Stimulated activated CD4-positive, alpha-beta T cell treated with anti-CD3 and anti-CD28 coated beads, Interleukin-2, amount 100 ng/mL, for 24 hours (primary cell): ENCODE measurements at places on chromosomes 1 and 21.

GRCh38 chr1:168932539-168932938 lies 174.0 kb upstream of the ATP1B1 start:
- no peak for DNase-seq

- no peak for DNase-seq
These were observed 3.1 kb upstream of the JAK1 start for GRCh38 chr1:64969305-64970046.

DNA sequence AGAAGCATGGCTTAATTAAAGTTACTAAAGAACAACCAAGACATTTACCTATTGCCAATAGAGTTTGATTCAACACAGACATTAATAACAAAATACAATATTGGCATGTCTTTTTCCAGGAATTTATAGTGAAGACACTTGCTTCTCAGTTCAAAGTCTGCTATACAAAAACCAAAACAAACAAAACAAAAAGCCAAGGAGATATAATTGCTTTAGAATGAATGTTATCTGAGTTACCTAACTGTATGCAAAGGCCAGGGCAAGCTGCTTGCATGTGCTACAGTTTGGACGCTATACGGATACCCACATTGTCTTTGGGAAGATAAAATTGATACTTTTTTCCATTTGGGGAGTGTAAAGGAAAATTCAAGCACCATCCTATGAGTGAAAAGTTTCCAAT lies 13.6 kb downstream of the FMO5 start:
- DNase-seq, result no peak

DNA sequence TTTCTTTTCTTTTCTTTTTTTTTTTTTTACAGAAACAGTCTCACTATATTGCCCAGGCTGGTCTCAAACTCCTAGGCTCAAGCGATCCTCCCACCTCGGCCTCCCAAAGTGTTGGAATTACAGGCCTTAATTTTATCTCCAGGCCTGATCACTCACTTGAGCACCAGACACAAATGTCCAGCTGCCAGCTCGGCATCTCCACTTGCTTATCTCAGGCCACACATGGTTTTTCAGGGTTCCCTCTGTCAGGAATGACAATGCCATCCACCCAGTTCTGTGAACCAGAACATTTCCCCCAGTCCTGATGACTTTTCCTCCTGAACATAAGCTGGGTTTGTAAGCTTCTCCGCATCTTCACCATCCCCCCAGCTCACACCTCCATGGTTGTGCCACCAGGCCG lies 44.6 kb upstream of the ZNF281 start:
- no peak for DNase-seq

- DNase-seq, result no peak
These were observed 411.6 kb upstream of the NEGR1 start for GRCh38 chr1:72693899-72694298.

DNA sequence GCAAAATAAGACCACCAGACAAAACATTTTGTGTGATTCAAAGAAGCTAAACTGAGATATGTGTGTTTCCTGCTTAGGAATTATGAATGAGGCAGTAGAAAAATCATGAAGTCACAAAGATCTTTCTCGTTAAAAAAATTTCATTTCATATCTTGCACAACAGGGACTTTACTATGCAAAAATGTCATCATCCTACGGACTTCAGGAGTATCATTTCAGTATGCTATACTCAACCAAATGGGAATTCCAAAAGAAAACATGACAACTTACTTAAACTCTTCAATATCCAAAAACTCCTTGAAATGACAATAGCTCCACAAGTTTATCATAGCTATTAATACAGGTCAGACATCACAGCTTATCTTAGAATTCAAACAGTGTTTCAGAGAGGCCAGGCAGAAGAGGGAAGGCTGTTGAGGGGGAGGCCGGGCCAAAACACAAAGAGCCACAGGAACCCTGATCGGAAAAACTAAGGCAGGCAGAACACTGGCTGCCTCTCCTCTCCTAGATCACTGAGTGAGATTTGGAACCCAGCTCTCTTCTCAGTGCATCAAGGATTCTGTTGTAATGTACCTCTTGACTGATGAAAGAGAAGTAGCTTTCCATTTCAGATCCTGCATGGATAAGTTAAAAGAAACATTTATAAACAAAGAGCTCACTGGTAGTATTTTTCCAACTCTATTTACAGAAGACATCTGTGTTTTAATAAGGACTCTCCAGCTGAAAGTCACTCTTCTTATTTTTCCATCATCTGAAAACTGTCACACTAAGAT lies 66.9 kb downstream of the TESK2 start:
- no peak for DNase-seq

DNA sequence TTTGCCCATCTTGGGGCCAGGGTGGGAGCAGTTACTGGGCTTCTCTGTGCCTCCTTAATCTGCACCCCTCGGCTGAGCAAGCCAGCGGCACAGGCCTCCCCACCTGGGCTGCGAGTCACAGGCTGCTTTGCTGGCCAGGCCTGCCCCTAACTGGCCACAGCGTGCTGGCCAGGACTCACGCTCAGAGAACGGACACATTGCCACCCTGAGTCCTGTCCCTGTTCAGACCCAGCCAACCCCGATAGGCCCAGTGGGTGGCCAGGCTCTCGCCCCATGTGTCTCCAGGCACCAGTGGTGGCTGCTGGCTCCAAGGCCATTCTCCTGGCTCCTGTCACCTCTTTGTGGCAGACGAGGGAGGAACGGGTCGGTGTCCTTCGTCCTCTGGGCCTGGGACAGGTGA lies 61.3 kb downstream of the MORN1 start:
- DNase-seq, result no peak

DNA sequence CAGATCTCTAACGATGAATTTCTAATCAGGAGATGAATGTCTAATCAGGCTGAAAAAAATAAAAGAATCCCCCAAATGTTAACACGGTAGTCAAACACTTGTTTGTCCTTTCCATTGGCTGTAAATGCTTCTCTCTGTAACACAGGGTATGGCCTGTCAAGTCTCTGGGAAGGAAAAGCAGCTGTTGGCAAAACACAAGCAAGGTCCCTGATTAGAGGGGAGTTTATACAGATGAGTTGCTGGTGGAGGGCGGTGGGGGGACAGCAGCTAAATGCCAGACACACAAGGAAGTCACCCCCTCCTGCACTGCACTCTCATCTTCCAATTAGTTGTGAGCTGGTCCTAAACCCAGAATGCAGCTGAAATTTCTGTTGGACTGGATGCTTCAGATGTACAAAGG lies 51.0 kb downstream of the PGBD5 start:
- DNase-seq, result no peak

DNA sequence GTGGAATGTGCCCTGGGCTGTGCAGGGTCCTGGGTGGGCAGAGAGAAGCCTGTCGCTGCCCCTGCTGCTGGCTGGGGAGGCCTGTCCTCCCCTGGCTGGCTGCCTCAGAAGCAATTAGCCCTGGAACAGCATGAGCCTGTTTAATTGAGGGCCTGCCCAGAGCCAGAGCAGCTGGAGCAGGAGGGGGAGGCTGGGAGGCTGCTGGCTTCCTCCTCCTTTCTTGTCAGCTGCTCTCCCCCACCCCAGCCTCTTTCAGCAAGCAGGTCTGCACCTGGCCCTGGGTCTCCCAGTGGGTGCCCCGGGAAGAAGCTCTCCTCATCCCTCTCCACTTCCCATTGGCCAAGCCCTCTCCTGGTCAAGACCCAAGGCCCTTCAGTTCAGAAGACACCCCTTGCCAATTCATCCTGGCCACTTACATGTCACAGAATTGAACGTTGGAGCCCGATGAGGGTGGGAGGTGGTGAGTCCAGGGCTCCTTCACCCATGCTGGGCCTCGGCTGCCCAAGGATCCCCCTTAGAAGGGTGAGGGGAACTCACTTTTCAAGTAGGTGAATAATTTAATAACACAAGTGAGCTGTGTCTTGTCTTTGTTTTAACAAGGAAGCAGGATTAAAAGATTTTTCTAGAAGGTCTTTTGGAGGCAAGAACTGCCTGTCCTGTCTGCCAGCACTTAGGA lies 13.2 kb downstream of the AMPD2 start:
- no peak for DNase-seq

GRCh38 chr1:5836776-5837440 lies 155.3 kb downstream of the NPHP4 start:
- no peak for DNase-seq

DNA sequence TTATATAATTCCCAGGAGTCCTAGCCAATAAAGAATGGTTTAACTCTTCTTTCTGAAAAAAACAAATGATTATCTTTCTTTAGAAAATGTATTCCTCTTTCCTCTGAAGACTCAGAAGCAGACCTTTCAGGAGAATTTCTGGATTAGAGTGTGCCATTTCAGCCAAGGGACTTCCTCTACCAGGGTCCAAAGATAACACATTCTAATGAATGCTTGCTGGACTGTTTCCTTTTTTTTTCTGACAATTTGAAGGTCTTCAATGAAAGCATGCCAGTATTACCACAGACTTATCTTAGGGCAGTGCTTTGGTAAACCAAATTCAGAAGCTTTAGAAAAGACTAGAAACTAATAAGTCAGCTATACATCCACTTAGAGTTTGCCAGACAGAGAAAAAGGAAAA lies 80.5 kb downstream of the RERE start:
- DNase-seq, result no peak

DNA sequence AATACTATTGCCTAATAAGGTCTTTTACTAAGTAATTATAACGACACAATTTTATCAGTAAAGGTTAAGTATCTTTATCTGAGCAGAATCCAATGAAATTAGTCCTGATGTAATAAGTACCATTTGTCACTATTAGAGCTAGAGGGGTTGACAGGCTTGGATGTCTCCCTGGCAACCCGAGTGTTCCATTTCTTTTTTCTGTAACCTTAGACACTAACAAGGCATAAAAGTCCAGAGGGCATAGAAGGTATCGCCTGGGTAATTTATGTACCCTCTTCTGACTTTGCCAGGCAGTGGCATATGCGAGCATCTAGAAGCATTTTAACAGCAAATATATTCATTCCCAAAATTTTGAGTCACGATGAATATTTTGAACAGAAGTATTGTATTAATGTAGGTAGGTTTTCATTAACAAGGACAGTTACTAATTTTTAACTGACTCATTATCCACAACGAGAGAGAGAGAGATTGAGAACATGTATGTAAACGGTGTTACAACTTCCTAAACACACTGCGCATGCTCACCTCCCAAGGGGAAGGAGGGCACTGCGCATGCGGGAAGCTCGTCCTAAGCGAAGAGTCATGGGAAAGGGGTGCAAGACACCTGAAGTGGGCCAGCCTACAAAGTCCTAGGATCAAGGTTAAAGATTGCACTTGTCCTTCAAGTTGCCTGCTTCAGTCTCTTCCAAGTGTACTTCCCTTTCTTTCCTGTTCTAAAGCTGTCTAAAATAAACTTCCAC lies 423.9 kb downstream of the DSCAM start:
- DNase-seq, result no peak

DNA sequence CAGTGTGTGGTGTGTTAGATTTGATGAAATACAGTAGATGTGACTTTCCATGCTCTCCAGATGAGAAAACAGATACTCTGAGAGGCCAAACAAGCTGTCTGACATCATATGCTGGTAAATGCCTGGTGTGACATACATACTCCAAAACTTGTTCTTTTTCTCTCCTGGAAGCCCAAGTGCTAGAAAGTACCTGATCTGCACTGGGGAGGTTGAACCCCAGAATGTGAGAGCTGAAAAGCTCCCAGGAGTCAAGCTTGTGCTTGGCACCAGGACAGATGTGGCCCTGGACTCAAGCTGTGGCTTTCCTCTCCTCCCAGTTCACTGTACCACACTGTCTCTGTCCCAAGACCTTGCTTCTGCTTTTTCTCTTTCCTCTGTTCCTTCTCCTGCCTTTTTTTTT lies 389.0 kb upstream of the USP24 start:
- no peak for DNase-seq

- no peak for DNase-seq
These were observed 78.8 kb upstream of the LPGAT1 start for GRCh38 chr1:211909395-211909794.

- DNase-seq, result no peak
These were observed 70.9 kb downstream of the SDC3 start for GRCh38 chr1:30837653-30838052.

DNA sequence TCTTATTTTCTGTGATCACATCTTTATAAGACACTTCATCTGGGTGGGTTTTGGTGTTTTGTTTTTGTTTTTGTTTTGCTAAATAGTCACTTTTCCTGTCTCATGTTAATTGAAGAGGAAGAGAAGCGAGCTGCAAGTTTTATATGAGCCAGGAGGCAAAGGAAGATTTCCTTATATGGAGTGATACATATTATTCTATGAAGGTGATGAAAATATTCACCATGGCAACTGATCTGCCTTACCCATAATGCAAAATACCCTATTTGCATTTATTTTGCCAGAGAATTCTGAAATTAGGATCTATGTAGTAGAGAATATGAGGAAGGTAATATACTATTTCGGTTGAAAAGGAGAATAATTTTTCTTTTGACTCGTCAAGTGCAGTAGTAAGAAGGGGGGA lies 13.9 kb downstream of the CXADR start:
- no peak for DNase-seq

DNA sequence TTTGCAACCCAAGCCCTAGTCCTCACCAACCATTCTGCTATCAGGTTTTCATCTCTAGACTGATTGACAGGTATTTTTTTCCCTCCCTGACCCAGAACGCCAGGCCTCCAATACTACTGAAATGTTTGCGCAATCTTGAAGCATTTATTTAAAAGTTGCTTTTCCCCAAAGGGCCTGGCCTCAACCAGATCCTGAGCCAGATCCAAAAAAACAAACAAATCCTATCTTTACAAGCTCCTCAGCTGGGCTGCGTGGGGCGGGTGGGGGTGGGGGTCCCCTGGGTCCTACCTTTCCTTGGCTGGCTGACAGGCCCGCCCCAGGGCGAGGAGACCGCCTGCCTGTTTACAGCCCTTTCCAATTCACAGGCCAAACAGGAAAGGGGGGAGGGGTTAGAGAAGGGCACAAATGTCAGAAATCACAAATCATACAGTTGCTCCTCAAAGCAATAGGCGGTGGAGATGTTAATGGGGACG lies 98.8 kb downstream of the FOXD2 start:
- DNase-seq, result no peak

- no peak for DNase-seq
These were observed 106.6 kb upstream of the TMPRSS2 start for GRCh38 chr21:41614511-41614910.

DNA sequence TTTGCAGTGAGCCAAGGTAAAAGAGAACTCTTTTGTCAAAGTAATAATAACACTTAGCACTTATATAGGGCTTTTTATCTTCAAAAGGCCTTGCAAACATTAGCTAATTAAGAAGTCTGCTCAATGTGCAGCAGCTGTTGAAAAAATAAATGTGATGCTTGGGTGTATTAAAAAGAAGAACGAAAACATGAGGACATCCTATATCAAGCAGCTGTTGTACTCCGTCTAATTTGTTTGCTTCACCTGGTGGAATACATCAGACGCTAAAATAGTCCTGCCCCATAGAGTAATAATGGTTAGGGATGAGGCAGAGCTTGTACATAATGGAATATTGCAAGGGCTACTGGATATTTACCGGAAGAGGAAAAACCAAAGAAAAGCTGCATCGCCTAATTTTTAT lies 299.5 kb downstream of the ST6GALNAC3 start:
- no peak for DNase-seq

DNA sequence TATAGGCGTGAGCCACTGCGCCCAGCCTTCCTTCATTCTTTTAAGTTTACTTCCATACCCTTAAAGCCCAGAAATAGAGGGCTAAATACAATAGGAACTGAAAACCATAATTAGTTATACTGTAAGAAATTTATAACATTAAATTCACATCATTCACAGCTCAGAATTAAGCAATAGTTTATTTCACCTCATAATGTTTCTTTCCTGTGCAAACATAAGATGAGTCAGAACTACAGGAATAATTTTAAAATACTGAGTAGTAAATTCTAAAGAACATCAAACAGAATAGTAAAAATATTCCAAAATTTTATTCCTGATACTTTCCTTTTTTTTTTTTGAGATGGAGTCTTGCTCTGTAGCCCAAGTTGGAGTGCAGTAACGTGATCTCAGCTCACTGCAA lies 24.1 kb downstream of the POGZ start:
- no peak for DNase-seq
